ENCODE measurements at places on chromosomes 3 and 15.

GRCh38 chr15:31345606-31346366, 19.2 kb downstream of the KLF13 start:
- DNase-seq, result no peak

DNA sequence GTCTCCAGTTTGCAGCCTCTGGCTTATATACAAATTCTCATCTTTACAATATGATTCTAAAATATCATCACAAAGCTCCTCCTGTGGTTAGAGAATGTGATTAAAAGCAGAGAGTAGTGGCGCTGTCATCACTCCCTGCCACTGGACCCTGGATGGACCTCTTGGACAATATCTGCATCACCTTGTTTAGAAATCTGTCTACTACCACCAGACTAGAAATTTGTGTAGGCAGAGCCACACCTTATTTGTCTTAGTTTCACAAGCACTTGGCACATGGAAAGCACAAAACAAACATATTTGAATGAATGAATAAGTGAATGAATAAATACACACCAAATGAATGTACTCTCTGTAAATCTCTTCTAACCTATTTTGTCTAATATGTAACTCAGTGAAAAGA, 68.1 kb downstream of the IMPG2 start:
- no peak for DNase-seq

DNA sequence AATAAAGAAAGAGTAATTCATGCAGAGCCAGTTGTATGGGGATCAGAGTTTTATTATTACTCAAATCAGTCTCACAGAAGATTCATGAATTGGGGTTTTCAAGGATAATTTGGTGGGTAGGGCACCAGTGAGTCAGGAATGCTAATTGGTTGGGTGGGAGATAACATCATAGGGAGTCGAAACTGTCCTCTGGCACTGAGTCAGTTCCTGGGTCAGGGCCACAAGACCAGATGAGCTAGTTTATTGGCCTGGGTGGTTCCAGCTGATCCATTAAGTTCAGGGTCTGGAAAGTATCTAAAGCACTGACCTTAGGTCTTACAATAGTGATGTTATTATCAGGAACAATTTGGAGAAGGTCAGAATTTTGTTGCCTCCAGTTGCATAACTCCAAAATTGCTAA, 998.6 kb upstream of the EPHA6 start:
- no peak for DNase-seq

DNA sequence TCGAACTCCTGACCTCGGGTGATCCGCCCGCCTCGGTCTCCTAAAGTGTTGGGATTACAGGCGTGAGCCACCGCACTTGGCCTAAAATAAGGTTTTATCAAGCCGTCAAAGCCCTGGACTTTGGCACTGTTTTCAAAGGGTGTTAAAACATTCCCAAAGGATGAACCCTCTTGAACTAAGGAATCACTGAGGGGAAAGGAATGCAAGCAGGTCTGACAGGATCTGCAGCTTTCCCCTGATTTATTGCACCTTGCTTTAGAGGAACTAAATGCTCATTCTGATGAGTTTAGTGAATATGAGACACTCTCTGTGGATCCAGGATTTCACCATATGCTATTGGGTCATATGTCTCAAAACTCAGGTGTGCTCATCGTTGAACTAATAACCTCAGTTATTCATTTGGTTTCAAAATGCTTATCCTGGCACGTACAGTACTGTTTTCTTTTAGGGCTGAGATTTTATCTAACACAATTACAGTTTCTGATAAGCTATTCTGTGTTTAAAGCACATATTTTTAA, 63.0 kb upstream of the TSC22D2 start:
- DNase-seq, result no peak

GRCh38 chr3:184005941-184006507, 11.7 kb downstream of the ABCC5 start:
- DNase-seq, result no peak

- DNase-seq, result no peak
Observed at GRCh38 chr3:148464246-148464645, 233.5 kb upstream of the AGTR1 start.

All from activated CD4-positive, alpha-beta T cell treated with anti-CD3 and anti-CD28 coated beads, Interleukin-2, amount 50 U/mL, for 1 hour (primary cell).